H9 (cell line): ENCODE measurements at places on chromosomes 11 and 22.

DNA sequence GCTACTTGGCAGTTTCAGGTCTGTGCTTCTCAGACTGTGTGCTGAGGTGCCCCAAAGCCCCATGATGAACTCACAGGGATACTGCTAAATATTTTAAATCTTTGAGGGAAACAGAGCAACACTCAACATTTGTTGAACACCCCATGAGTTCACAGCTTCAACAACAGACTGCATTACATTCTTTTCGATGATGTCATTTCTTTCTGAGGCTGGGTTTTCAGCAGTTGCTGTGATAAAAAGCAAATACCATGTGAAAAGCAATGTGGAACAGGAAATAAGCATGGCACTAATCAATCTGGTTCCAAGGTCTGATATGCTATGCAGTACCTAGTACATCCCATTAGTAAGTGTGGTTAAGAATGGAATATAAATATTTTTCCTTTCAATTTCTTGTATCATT is 82.7 kb downstream of the RPL27A start:
- no peak for DNase-seq

DNA sequence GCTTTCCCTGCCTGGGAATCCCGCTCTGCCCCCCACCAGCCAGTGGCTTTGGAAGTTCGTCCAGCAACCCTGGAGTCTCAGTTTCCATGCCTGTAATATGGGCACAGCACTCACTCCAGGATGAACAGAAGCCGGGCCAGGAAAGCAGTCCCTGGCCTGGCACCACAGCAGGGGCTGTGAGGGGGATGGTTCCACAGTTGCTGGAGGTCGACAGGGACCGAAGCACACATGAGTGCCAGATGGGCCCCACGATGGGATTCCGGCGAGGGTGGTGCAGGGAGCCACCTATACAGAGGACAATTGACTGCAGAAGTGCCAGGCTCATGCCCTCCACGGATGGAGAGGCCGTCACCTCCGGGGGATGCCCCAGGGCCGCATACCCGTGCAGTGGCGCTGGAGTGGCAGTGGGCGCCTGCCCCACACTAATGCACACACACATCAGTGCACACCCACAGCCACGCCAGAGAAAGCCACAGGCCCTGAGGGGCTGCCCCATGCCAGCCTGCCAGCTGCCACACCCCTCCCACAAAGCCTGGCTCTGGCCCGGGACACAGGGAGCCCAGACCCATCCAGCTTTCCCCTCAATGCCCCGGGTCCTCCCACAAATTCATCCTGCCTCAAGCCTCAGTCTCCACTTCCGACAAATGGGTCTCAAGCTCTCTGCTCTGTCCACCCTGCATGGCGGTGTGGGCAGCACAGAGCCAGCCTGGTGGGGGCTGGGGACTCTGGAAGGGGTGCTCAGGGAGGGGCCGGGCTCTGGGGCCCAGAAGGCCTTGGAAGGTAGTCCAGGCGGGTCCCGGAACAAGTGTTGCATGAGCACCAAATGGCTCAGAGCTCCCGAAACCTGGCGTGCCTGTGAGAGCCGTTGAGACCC is 9.7 kb downstream of the ASCL2 start:
- DNase-seq = no peak

- DNase-seq = no peak
Observed at GRCh38 chr11:108223348-108224149, 682 bp downstream of the ATM start.

- no peak for DNase-seq
Observed at GRCh38 chr11:12991426-12991825, 17.7 kb upstream of the RASSF10 start.

GRCh38 chr22:37426706-37427134 is 559 bp downstream of the ELFN2 start:
- DNase-seq = no peak

DNA sequence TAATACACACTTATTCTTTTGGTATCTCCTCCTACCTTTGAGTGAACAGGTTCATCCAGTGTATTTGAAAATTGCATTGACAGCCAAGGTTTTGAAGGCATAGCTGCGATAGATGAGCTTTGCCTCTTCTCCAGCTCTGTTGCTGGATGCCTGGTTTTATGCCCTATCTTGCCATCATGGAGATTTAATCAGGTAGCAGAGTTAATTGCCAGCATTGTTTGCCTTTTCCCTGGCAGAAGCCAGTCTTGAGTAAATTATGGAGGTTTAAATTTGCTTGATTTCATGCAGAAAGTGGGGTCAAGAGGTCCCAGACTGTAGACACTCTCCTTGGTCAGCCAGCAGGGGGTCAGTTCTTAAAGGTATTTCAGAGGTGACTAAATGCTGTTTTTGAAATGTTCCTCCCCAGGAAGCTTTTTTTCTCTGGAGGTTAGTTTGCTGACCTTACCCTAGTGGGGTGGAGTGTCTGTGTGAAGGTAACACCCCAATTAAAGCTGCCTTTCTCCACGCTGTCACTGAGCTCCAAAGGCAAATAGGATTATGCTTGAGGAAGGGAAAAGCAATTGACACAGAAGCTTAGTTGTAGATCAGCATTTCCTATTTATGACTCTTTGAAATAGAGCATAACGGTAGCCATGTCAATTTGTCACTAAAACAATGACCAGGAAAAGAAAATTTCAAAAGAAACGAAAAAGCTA is 96.0 kb downstream of the EXT2 start:
- DNase-seq = no peak

DNA sequence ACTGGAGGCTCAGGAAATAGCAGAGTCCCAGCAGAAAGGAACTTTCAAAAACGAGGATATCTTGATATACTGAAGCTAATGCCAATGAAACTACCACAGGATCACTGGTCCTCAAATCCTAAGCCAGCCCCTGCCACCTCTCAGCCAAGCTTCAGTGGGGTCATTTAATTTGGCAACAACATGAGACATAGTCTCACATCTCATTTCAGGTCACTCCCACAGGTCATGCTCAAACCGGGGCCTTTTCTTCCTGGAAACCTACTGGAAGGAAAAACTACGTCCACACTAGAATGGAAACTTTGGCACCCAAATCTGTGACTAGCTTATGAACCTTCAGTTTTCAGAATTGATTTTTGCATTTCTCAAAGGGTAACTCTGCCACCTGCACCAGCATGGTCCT is 61.9 kb upstream of the CYP2D6 start:
- DNase-seq = no peak
